ENCODE measurements at places on chromosomes 13 and 19. TPM values are rescaled to one million over a fixed set of nuclear protein-coding genes. Genes with fewer than 3 reads are reported as not detected.

- DNase-seq, result no peak
These were observed 7.8 kb upstream of the CRX start for GRCh38 chr19:47813995-47814328.

GRCh38 chr13:78103936-78104335 is 185.3 kb upstream of the EDNRB start:
- DNase-seq, result no peak

DNA sequence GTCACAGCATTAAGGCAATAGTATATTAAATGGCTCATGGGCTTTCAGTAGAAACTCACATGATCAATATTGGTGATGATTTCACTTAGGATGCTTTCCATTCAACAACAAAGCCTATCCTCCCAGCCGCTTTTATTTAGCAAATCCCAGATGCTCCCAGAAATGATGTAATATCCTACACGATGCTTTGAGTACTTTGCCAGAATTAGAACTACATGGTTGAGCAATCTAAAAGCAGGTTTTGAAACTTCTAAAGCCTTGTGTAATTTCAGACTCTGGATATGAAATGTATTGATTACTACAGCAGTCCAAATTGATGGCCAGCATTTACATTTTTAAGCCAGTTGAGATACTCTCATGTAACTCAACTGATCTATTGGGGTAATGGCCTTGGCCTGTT is 13.6 kb downstream of the DLEU7 start:
- DNase-seq, result no peak

- no peak for DNase-seq
These were observed at the start of gene HTR2A for GRCh38 chr13:46896341-46897137. Gene HTR2A, minus strand, starts transcription at chr13:46897053. Its CDS starts 1,147 bp downstream, at chr13:46895906.

GRCh38 chr13:76164290-76164689 is 528.2 kb downstream of the LMO7 start:
- no peak for DNase-seq

DNA sequence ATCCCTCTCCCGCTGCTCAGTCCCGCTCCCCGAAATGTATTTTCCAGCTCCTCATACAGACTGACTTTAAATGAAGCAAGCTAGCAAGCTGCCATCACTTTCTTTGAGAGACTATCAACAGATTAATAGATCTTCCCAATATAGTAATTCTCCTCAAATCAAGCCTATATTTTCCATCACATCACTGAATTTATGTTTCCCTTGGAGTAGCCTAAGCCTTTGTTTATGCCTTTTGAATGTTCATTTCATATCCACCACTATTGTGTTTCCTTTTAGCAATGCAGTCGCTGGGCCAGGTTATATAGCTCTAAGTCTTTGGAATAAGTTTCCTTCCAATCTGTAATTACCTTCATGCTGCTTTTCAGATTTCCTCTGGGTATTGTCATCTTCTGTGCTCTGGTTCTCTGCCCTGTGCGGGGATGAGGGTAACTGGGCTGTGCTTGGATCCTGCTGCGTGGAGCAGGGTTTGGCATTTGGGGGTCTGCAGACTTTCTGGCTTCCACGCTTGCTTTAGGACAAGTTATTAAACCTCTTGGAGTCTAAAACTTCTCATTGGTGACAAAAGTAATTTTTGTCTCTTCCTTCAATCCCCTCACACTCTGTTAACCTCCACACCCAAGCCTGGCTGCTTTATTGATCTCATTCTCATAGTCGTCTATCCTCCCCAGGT is 256.9 kb downstream of the DLEU7 start:
- DNase-seq, result no peak

DNA sequence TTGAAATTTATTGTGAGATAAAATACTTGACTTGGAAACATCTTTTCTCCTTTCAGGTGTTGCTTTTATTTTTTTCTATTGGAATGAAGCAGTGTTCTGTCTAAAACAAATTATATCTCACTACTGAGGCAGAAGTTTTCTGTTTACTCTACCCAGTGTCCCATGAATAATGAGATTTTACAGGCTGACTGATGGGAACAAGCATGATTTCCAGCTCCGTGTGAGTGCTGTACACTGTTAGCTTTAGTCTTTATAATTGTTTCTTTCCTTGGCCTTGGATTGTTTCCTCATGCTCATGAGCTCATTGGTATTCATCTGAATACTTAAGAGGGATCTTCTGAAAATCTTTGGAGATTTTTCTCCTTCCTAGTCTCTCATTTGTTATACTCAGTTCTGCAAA is 2049.5 kb upstream of the PRR20A start:
- no peak for DNase-seq

DNA sequence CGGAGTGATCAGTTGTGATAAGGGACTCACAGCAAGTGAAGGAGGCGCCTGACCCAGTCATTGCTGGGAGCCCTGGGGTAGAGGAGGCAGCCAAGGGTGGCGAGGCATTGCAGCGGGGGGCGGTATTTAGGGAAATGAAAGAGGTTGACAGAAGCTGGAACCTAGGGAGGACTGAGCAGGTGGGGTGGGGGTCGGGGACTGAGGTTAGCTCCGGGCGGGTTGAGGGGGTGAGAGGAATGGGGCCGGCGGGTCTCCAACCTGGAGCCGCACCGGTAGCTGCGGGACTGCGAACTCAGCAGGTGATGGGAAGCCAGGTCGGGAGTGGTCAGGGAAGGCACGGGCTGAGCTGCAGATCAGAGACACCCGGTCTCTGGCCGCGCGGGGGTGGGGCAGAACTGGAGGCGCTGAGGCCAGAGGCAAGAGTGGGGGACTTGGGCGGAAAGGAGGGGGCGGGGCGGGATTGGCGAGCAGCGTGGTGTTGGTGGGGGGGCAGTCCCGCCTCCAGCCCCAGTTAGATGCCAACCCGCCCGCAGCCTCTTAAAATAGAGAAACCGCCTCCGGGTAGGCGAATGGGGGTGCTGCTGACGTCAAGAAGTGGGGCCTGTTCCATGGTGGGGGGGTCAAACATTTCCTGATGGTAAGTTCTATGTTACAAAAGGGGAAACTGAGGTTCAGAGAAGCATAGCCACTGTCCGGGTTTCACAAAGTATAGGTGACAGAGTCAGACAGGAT is 1.5 kb downstream of the MAST3 start:
- no peak for DNase-seq

DNA sequence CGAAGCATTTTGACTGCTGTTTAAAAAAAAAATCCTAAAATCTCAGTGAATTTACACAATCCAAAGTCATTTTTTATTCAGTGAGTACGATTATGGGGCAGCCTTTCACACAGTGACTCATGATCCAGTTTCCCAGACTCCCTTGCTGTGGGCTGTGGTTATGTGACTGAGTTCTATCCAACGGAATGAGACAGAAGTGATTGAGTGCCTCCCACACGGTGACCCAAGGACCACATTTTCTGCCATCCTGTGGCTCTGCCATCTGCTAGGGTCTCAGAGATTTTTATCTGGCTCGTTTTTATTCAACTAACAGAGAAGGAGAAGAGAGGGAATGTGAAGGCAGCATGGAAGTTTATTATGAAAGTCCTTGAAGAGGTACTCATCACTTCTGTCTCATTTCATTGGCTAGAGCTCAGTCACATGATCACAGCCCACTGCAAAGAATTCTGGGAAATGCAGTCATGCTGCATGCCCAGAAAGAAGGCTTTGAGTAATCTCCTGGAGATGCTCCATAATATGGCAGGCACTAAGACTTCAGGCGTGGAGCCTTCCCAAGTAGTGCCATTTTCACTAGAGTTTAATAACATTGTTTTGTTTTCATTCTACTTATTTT is 999.4 kb downstream of the UQCRFS1 start:
- no peak for DNase-seq

DNA sequence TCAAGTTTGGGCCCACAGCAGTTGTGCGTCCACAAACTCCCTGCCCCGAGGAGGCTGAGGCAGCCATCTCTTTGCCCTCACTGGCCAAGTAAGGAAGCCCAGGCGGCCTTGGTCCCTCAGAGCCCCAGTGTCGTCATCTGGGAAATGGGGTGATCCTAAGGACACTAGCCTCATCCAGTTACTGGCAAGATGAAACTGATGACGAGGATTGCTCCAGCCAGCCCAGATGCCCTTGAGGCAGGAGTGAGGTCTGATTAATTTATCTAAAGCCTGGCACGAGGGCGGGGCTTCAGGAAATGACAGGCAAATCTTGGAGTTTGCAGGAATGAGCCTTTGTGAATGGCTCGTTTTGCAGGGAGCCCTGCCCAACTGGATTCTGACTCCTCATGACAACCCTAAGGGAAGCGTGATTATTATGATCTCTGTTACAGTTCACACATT is 5.6 kb downstream of the LIPE start:
- no peak for DNase-seq

DNA sequence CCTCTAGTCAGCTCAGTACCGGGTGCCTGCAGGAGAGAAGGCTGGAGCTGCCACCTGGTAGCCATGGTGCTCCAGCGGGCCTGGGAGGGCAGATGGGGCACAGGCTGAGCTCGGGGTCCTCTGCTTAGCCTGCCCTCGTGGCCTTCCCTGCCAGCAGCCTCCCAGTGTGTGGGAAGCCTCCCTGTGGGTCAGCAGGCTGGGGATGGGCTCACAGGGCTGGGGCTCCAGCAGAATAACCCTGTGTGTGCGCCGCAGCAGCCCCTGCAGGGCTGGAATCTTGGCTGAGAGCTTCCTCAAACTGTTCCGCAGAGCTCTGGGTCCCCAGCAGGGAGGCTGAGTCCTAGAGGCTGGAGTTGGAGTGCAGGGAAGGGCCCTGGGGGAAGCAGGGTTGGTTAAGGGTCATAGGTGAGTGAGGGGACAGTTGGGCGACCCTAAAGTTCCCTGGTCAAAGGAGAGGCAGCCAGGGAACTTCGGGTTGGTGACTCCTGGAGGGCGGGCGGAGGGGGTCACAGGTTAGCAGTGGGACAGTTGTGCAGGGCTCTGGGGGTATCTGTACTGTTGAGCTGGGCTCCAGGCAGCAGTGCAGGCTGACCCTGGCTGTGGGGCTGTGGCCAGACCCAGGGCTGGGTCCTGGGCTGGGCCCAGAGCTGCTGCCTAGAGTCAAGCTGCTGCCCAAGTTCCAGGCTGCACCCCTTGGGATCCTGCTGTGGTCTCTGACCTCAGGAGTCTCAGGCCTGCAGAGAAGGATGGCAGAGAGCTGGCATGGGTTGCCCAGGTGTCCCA is 14.0 kb downstream of the ARHGAP33 start:
- no peak for DNase-seq

GRCh38 chr13:90154311-90154960 is 1193.1 kb upstream of the MIR17HG start:
- no peak for DNase-seq

KCNN1 gene
- 91.1 TPM for total RNA-seq

ANGPTL8 gene
- total RNA-seq, result not detected
